ENCODE measurements at places on chromosomes 12 and 14.
A peak's percentile ranks its signal among the peaks of the same experiment; 100 is the strongest.

DNA sequence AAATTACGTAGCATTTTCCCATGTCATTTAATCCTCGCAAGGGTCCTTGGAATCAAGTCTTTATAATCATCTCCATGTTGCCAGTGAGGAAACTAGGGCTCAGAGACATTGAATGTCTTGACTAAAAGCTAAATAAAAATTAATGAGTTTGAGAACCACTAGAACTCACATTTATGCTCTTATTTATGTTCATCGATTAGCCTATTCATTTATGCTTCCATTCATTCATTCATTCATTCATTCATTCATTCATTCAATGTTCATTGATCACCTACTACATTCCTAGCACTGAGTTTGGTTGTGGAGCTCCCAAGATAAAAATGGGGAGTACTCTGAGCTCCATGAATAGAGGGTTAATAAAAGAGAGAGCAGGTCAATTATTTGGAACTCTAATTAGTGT, 59.7 kb downstream of the KCNA1 start:
- DNase-seq: no peak

- peak; percentile 12 for DNase-seq
Measured at GRCh38 chr14:88551980-88552431, 2.8 kb downstream of the PTPN21 start.

- DNase-seq: no peak
Measured at GRCh38 chr12:74624201-74624600, 86.6 kb downstream of the ATXN7L3B start.

DNA sequence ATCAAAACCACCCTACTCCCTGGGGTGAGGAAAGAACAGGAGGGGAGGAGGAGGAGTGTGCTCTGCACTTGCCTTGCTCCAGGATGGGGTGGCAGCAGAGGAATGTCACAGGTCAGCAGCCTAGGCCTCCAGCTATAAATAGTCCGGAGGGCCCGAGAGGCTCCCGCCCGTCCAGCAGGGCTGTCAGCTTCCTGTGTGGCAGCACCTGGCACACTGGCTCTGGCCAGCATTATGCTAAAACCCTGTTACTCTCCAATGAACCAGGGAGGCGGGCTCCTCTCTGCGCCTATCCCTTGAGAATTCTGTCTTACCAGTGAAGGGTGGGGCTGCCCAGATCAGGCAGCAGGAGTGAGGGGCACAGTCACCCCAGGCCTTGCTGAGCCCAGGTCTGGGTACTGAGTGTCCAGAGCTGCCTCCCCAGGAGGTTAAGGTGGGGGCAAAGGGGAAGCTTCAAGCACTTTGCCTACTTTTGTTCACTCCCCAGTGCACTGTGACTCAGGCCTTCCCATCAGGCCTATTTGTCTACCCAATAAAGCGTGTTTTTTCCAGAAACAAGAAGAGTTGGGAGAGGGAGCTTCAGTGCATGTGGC, 1.2 kb upstream of the COX14 start:
- DNase-seq: no peak

DNA sequence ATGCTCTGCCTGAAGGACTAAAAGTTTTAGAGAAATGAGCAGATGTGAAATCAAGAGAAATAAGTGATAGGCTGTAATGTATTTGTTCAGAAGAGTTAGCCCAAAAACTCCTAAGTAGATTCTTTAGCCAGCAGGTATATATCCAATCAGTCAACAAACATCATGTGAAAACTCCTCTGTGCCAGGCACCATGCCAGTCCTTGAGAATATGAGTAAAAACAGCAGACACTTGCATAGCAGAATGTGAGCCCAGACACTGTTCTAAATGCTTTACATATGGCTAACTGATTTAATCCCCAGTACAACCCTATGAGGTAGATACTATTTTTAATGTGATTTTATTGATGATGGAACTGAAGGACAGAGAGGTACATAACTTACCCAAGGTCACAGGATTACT, 329.8 kb downstream of the PAWR start:
- DNase-seq: no peak

GRCh38 chr12:108840605-108841332, 16.6 kb downstream of the SSH1 start:
- DNase-seq: no peak

DNA sequence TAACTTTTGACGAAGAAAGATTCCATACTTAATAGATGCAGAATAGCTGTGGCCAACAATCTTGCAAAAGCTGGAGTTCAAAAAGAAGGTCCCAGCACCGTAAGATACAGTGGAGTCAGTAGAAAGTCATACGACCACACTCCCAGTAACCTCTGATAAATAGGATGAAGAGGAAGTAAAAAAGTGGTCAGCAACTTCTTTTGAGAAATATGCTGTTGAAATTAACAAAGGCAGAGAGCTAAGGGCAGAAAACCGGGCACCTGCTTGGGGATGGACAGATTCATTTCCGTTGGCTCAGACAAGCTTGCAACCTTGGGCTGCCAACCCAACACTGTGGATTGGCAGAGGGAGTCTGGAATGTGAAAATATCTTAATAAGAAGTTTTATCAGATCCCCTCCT, 40.0 kb downstream of the BTG1 start:
- no peak for DNase-seq

GRCh38 chr12:44229846-44230245, 394.0 kb downstream of the TMEM117 start:
- no peak for DNase-seq

- DNase-seq: no peak
Measured at GRCh38 chr12:123948401-123948795, 24.2 kb downstream of the CCDC92 start.

DNA sequence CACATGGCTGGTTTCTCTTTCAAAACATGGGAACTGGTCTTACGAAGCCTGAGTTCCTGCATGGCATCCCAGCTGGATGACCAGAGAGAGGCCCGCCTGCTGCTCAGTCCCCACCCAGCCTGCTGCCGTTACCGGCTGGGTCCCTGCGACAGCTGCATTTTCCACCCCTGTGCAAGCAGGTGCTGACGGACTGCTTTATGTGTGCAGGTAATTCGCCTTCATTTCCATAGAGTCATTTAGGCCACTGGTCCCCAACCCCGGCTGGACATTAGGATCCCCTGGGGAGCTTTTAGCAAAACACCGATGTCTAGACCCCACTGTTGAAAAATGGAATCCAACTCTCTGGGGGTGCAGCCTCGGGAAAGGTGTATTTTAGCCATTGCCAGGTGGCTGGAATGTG, 51.9 kb downstream of the RBM19 start:
- no peak for DNase-seq

- no peak for DNase-seq
Measured at GRCh38 chr12:120224304-120225199, 23.6 kb upstream of the RPLP0 start.

DNA sequence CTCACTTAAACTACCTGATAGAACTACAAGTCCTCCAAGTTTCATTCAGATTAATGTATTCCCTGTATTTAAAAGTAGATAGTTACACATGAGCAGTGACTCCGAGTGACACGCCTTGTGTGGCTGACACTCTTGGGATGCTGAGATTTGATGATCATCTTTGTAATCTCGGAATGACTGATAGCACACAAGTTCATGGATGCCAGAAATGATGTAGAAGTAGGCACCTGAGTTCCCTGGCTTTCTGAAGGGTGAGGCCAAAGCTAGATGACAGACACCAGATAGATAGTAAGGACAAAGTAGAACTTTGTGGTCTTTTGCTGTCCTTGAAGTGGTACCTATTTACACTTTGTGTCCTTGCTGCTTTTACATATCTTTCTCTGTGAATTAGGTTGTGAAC, 491.2 kb downstream of the PCNX1 start:
- no peak for DNase-seq

DNA sequence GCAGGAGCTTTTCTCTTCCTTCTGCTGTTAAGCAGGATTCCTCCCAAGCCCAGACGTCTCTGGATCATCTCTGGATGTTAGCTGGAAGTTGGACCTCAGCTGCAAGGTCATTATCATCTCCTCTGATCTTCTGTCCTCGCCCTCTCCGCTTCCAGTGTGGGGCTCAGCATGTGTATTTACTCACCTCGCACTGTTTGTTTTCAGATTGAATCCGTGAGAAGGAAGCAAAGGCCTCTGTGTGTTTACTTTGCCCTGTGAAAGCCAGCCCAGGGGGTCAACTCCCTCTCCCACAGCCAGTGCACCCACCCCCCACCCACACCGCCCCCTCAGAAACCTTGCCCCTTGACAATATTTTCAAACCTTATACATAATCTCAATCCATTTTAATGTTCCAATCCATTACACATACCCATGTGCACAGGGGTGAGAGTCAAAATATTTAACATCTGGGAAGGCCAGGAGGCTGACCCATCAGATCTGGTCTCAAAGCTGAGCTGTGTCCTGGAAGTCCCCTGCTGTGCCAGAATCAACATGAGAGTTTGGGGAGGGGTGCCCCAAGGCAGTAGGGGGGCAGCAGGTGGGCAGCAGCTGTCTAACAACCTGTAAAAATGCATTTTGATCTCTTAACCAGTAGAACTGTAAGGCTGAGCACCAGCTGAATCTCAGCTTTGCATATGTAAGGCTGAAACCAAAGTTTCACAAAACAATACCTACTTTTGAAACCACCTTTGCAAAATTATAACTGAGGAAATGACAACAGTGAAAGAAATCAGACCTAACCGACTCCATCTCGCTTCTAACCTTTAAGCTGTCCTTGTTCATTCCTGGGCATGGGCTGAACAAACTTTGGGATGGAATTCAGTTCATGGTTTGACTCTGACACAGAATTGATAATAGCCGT, 157.9 kb downstream of the ZNF664 start:
- DNase-seq: no peak

DNA sequence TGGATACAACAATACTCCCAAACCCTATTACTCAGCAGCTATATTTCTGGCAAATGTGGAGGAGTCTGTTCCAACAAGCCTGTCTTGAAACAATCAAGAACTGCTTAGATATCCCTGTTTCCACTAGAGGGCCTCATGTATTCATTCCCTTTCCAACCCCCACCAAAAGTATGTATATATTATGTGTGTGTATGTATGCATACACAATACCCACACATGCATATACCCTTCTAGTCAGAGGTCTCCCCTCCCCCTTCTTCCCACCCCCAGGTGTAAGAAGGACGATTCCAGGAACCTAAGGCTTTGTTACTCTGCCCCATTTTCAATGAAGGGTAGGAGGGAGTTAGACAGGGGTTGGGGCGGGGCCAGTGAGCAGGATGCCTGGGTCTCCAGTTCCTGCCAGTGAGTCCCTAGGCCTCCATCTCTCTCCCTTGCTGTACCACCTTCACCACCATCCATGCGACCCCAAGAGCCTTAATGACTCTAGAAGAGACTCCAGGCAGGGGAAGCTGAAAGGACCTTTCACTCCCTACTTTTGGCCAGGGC, at the start of gene DGKA:
Gene DGKA, plus strand, starts transcription at position 392 of the 546 bp plus-strand sequence. CDS start 5,342 bp downstream, outside the sequence.
- DNase-seq: peak; percentile 77

DNA sequence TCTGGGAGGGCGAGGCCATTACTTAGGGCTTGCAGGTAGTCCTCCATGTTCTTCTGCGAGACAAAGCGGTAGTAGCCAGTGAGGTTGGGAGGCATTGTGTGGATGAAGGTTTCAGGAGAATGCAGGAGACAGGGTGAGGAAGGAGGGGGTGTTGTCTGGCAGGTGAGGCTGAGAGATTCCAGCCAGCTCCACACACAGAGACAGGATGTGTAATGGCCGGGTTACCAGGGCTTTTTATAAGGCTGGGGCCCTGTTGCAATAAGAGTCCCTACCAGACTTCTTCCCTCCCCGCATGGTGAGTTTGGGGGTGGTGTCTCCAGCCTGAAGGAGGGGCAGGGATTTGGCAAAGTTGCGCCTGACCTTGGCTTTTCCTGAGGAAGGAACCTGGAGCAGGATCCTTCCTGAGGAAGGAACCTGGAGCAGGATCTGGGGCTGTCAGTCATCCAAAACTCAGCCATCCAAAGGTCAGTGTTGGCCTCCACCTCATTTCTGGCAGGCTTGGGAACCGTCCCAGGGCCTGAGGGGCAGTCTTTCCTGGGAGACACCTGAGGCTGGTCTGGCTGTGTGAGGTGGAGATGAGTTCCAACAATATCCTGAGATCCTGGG, at the start of gene RBP5:
Gene RBP5, minus strand, starts transcription at position 209 of the 606 bp plus-strand sequence. Its CDS starts 114 bp downstream, at position 95.
- no peak for DNase-seq

- no peak for DNase-seq
Measured at GRCh38 chr12:52147964-52148463, 43.8 kb downstream of the KRT80 start.

DNA sequence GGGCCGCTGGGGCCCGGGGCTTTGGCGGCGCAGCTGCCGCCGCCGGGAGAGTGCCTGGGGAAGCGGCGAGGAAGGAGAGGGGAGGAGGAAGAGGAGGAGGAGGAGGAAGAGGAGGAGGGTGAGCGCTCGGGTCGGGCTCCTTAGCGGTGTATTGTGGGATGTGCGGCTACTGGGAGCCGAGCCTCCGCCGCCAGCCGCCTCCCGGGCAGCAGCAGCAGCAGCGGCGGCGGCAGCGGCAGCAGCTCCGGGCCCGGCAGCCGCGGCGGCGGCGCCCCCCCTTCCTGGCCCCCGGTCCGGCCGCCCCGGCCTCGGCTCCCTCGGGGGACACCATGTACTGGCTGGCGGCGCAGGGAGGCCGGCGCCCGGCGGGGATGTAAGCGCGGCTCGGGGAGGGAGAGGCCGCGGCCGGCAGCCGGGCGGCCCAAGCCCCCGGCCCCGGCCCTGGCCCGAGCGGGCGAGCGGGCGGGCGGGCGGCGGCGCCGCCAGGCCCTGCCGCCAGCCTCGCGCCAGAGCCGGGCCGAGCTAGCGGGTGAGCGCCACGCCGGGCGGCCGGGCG, at the start of gene SETD1B:
Gene SETD1B, plus strand, starts transcription at position 149 of the 556 bp plus-strand sequence. CDS start 729 bp downstream, outside the sequence.
- DNase-seq: no peak

DNA sequence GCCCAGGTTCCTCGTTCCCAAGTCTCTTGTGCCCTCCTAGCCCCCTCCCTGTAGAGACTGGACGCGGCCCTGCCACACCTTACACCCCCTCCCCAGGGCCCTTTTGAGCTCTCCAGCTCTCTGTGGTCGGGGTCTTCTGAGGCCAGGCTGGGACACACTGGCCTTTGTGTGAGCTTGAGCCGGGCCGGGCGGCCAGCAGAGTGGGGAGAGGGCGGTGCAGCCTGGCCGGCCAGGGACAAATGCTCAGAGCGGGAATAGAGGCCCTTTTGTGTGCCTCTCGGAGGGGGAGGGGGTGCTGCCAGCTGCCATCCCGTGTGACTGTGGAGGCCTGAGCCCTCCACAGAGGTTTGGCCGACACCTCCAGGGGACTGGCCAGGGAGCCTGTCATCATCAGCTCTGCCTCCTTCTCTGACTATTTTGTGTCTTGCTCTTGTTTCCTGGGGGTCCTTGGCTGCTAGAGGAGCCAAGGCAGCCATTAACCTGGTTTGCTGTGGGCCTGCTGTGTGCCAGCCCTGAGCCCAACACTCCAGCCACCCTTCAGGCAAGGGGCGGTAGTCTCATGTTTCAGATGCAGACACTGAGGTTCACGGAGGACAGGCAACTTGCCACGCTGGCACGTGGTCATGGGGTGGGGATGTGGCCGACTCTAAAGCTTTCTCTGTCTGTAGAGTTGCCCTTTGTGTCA, 13.6 kb downstream of the FAM222A start:
- no peak for DNase-seq

- no peak for DNase-seq
Measured at GRCh38 chr14:99179506-99179905, 92.5 kb downstream of the BCL11B start.

GRCh38 chr12:128825835-128826234, 2.1 kb upstream of the SLC15A4 start:
- no peak for DNase-seq

All from RWPE1 (cell line).